ENCODE measurements at places on chromosomes 4 and X.

DNA sequence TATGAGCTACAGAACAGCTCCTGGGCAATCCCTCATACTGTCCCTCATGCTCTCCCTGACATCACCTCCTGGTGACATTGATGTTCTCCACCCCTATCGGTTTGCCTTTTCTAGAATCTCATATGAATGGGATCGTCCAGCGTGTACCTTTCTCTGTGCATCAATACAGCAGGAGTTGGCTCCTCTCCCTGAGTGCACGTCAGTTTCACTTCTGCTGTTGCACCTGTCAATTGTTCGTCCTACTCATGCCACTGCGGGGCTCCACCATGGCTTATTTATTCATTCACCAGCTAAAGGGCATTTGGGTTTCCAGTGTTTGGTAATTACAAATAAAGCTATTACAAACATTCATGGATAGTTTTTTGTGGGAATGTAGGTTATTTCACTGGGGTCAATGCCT, 269.1 kb upstream of the ZFP42 start:
- no peak for DNase-seq

DNA sequence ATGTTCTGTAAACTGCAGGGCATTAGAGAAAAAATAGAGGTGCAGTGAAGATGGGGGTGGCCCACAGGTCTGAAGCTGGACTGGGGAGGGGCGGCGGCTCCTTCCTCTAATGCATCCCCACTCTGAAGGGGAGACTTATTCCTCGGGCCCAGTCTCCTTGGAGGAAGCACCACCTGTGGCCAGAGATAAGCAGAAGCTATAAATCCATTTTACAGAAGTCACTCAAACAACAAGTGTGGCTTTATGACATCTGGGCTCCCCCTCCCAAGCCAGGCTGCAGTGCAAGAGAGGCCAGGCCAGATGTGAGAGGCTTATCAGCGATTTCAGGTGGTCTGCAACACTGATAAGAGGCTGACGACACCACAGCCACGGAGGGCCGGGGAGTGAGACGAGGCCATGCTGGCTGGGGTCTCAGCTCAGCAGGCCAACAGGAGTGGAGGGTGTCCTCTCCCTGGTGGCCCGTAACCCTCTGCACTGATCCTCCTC, 15.8 kb downstream of the CYTL1 start:
- DNase-seq, result no peak

GRCh38 chr4:154389148-154389547, 102.5 kb downstream of the DCHS2 start:
- DNase-seq, result no peak

DNA sequence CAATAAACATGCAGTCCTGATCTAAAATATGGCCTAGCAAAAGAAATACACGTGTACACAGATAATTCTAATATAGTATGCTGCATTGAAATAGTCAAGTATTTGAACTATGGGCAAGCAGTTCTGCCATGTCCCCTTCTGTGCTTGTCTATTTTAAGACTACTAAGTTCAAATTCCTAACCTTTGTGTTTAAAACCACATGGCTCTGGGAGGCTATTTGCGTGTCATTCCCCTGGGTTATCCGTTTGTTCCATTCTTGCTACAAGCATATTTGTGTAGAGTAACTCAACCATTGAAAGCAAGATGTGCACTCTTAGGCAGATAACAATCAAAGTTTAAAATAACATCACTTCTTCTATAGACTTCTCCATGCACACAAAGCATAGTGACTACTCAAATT, 25.4 kb upstream of the TBC1D1 start:
- no peak for DNase-seq

DNA sequence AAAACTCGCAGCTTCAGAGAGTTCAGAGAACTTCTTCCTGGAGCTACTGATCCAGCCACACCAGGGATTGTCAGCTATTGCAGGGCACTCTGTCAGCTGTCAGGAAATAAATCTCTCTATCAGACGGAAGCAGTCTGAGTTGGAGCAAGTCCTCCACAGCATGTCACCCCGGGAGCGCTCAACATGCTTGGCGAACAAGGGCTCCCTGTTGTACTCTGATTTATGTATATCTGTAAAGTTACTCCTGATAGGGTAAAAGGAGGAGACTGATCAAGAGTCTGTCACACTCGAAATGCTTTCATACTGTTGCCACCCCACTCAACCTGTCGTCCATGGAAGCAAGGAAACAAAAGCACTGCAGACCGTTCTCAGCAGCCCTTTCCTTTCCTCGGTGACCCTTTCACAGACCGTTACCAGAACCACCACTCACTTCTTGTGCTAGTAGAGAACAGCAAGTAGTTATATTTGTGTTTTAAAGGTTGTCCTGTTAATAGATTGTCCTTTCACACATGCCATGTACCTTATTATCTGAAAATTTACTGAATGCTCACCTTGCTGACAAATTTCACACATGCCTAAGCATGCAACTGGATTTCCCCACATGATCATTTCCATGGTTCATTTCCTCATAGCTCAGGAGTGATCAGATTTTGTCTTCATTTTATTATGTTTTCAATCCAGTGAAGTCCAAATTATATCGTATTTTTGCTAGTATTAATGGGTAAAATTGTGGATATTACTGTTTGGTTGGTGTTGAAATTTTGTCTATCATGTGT, 2108.9 kb upstream of the TENM3 start:
- no peak for DNase-seq

DNA sequence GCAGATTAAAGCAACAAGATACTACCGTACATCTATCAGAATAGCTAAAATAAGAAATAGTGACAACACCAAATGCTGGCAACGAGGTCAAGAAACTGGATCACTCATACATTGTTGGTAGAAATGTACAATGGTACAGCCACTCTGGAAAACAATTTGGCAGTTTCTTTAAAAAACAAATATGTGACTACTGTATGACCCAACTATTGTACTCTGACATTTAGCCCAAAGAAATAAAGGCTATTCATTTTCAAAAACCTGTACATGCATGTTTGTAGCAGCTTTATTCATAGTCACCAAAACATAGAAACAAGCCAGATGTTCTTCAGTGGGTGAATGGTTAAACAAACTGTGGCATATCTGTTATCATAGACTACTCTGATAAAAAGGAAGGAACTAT, 8.2 kb downstream of the CLCN3 start:
- no peak for DNase-seq

- DNase-seq, result no peak
Observed at GRCh38 chr4:171025343-171025742, 787.9 kb upstream of the GALNTL6 start.

GRCh38 chr4:145097331-145097820, 620 bp downstream of the ANAPC10 start:
- DNase-seq, result no peak

DNA sequence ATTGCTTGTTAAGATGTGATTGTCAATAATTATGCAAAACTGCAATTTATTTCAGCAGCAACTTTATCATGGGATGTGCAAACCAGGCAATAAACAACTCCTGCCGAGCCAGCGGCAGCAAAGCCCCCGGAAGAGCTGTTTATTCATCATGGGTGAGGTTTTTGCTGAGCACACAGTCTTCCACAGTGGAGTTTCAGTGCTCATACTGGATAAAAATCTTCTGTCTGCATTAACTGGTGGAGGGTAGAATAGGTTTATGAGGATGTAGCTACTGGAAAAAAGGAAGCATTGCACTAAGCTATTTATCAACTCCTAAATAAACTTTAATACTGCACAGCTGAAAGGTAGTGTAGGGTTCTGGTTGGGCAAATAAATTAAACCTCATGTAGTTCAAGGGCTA, 557.4 kb upstream of the FTHL17 start:
- DNase-seq, result no peak

DNA sequence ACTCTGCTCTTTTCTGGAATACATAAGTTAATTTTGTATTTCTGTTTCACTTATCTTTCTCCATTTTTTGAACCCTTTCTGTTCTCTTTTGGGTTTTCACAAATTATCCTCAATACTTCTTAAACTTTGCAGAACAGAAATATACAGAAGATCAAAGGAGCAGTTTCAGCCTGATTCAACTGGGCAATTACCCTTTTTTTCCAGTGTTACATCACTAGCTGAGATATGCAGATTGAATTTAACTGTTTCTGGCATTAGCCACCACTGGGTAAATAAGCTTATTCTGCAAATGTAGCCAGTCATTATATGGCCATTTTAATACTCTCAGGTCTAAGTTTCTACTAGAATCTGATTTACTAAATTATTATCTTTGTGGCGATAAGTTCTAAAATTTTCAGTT, 66.9 kb upstream of the GRID2 start:
- no peak for DNase-seq

DNA sequence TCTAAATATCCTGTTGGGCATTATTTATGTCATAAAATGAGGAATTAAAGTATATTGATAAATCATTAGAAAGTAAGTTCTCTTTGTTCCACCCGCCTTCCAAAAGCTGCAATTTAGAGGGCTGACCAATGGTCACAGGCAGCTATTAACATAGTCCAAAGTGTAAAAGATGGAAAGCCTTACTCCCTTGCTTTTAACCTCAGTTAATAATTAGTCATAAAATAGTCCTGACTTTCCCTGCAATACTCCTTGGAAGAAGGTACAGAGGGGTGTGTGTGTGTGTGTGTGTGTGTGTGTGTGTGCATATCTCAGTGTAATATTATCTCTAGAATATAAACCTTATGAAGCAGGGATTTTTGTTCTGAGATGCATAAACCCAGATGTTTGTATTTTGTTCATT, 275.4 kb downstream of the FAT4 start:
- no peak for DNase-seq

DNA sequence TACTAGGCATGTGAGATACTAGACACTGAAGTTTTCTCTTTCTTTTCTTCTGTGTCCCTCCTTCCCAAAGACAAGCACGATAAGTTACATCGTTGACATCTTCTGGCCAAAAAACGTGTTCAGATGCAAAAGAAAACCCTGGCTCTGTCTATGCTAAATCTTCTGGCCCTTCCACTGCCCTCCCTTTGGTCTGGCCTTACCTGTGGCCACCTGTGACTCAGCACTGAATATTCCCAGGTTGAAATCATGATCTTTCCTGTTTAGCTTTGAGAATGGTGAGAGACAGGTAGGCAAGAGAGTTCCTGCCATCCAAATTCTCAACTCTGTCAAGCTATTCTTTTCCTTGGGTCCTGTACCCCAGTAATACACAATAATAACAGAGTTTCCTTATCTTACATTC, 12.3 kb downstream of the CLCN5 start:
- no peak for DNase-seq

GRCh38 chr4:2848449-2848848, 4.8 kb downstream of the ADD1 start:
- DNase-seq, result no peak

- DNase-seq, result no peak
Observed at GRCh38 chr4:173571620-173572019, 41.6 kb upstream of the HAND2 start.

- DNase-seq, result no peak
Observed at GRCh38 chr4:10179957-10180602, 63.5 kb upstream of the WDR1 start.

DNA sequence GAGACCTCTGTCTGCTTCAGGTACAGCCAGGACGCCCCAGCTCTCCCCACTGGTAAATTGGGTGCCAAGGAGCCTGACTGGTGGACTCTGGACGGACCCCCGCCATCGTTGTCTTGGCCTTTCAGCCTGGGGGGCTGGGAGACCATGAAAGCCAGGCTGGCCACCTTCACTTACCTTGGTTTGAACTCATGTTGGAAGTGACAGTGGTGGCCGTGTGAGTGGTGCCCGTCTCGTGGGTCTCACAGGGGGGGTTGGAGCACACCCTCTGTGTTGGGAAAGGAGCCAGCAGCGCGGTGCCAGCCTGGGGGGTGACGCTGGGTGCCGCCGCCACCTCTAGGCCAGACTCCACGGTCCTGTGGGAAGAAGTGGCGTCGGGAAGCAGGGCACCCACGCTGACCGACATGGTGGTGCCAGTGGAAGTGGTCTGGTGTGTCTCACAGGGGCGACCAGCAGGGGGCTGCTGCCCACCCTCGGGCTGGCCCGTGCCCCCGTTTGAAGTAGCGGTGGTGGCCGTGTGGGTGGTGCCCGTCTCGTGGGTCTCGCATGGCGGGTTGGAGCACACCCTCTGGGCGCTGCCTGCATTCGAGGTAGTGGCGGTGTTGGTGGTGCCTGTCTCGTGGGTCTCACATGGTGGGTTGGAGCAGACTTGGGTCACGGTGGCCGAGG, 9.6 kb upstream of the RENBP start:
- DNase-seq, result no peak

DNA sequence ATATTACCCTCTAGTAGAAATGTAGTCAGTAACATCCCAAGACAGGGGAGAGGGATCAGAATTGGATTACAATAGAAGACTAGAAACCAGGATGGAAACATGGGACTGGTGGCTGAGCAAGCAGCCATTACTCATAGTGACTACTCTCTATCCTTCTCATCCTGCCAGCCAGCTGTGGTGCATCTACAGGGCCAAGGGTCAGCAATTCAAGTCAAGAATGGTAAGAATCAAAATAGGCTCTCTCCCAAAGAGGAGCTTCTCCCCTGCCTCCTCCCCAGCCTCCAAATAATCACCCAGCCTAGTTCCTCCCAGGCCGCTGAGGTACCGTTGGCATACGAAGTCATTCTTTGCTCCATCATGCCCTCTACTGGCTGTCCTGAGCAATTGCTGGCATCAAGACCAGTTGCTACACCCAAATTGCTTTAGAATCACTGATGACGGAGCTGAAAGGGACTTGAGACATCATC, 19.4 kb downstream of the AWAT2 start:
- peak; percentile 55 for DNase-seq

DNA sequence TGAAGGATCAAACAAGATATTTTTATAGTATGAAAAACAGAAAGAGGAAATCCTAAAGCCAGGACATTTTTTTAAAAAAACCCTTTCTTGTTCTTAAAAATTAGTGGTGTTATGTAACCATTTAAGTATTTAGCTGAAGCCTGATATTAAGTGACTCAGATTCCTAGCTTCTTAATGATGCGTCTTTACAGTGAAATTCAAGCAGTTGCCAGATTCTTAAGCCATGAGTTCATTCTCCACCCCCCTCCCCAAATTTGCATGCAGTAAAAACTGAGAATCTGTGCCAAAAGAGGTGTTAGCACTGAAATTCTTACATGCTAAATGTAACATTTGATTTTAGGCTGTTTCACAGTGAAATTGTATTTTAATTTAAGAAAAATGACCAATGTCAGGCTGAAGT, 180.8 kb downstream of the RAPGEF2 start:
- no peak for DNase-seq

GRCh38 chrX:39675619-39676018, 422.1 kb downstream of the BCOR start:
- no peak for DNase-seq
